NCI-H69 (cell line): ENCODE measurements at places on chromosomes 7 and 10.

GRCh38 chr7:72706521-72706920, 121.5 kb downstream of the TYW1B start:
- no peak for DNase-seq

GRCh38 chr10:130039141-130039540, 71.5 kb downstream of the C10orf143 start:
- DNase-seq = no peak

- no peak for DNase-seq
These were observed 179.4 kb downstream of the PDE1C start for GRCh38 chr7:31890766-31891165.

- peak; percentile 87 for DNase-seq
These were observed 210.7 kb downstream of the SKAP2 start for GRCh38 chr7:26653430-26654399.

GRCh38 chr10:122341141-122341810, 33.2 kb upstream of the PLEKHA1 start:
- DNase-seq = no peak

- no peak for DNase-seq
These were observed 16.5 kb downstream of the NFE2L3 start for GRCh38 chr7:26168458-26169023.

GRCh38 chr10:22856444-22857074, 71.3 kb upstream of the ARMC3 start:
- no peak for DNase-seq

- DNase-seq = no peak
These were observed 219.6 kb upstream of the GPR26 start for GRCh38 chr10:123446449-123447156.

GRCh38 chr10:27685681-27686080, 59.9 kb downstream of the MKX start:
- DNase-seq = no peak

DNA sequence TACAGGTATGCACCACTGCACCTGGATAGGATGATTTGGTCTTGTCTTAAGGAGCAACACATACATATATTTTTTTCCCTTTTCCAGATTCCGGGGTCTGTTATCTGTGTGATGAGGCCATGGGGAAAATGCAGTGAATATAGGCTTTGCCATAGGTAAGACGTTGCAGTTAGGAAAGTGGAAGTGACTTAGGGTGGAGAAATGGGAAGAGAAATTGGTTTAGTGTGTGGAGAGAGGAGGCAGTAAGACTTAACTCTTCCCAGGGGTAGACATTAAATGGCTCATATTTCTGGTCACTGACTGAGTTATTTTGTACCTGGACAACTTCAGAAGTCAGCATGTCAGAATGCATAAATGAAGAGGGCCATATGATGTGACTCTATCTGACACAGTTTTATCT, 66.7 kb downstream of the PFKFB3 start:
- no peak for DNase-seq

GRCh38 chr10:119341459-119342301, 134.3 kb downstream of the GRK5 start:
- DNase-seq = peak; percentile 9

DNA sequence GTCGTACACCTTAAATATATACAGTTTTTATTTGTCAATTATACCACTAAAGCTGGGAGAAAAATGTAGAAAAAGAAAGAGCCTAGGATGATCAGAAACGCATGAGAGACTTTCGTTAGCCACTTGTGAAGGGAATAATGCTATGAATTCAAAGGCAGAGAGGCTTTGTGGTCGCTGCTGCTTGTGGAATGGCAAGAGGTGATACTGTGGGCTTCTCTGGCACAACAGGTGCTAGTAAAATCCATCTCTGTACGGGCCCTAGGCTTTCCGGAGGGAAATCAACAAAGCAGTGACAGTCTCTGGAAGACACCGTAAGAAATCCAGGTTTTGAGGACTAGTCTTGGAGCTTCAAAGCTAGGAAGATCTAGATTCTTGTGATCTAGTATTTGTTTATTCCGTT, 52.6 kb downstream of the LRRC72 start:
- peak; percentile 10 for DNase-seq

DNA sequence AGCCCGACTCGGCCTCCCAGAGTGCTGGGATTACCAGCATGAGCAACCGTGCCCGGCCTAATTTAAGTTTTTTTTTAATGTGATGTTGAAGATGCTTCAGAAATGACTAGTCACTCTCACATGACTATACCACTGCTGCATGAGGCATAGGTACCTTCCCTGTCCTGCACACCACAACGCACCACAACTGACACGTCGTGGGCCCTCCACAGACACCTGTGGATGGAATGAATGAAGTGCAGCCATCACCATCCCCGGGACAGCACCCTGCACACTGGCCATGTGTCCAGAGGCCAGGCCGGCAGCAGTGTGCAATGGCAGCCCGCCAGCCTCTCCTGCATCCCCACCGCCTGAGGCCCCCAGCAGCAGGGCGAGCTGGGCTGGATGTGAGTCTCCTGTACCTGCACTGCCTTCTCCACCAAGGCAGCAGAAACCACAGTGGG, 55.1 kb downstream of the VOPP1 start:
- DNase-seq = no peak

- peak; percentile 15 for DNase-seq
These were observed 9.1 kb downstream of the SLC13A4 start for GRCh38 chr7:135718794-135719437.

- no peak for DNase-seq
These were observed 321.3 kb downstream of the BICC1 start for GRCh38 chr10:58833771-58834561.

- peak; percentile 58 for DNase-seq
These were observed 274.3 kb upstream of the NEBL start for GRCh38 chr10:21171197-21171935.

DNA sequence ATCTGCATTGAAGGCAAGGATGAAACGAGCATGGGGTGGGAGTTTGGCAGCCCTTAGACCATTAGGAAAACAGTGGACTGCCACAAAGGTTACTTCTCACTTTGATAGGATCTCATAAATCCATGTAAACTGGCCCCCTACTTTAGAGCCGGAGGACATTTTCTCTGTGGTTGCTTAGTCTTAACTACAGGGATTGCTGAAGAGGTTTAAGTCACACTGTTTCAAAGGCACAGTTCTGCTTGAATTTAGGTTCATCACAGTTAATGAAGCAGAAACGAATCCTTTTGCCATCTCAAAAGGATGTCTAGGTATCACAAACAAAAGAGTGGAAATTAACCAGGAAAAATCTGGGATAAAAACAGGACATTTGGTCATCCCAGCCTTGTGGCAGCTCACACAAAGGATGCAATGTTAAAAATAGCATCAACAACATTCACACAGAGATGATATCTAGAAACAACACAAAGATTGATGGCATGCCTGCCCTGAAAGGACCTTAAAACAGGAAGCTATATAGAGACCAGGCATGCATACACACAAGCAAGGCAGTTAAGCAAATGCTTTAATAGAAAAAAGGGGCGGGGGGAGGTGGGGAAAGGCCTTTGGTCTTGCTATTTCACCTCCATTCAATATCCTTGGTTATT, 74.0 kb downstream of the DOCK4 start:
- DNase-seq = peak; percentile 76

DNA sequence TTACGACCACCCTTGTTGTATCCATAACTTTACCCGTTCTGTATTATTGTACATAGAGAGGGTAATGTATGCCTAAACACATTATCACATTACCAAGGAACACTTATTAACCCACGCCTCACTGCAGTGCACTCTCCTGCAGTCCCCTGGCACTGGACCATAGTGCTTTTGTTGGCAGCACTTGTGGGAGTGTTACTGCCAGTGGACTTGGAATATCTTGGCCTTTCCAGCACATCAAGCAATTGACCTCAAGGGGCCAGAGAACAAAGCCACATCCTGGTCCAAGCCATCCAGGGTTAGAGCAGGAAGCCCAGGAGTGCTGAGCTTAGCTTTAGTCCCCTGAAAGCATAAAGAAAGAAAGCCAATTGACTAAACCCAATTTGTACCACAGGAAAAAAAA, 304.2 kb downstream of the PCDH15 start:
- DNase-seq = no peak

GRCh38 chr10:7525314-7526016, 114.6 kb upstream of the SFMBT2 start:
- DNase-seq = peak; percentile 35

DNA sequence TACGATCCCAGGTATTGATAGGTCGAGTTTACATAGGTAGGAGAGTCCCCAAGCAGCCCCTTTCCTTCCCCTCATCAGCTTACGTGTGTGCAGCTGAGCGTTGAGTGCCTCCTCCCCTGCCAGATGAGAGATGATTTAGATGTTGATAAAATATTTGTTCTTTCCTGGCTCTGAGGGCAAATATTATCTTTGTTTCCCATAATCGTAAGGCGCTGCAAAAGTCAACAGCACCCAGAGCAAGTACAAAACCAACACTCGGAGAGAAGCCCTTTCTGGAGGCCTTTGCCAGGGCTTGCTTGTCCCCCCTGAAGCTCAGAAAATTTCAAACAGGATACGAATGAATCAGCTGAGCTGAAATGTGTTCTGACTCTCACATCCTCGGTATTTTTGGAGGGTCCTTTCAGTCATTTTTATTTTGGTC, 683.2 kb downstream of the LRMDA start:
- peak; percentile 77 for DNase-seq
